ENCODE measurements at places on chromosomes 4 and X.
A peak's percentile ranks its signal among the peaks of the same experiment; 100 is the strongest.

DNA sequence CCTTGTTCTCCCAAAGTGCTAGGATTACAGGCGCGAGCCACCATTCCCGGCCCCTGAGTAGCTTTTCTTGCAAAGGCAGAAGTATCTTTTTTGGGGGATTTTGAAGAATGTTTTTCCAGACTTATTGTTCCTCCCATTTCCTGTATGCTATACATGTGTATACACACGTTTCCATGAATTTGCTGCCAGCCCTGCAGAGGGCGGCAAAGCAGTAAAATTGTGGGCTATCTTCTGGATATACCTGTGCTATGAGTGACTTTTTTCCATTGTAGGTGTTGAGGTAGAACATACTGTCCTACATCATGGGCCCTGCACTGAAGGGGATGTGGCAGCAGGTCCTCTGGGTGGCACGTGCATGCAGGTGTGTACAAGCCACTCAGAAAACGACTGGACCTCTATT lies 16.9 kb upstream of the MED28 start:
- no peak for DNase-seq

DNA sequence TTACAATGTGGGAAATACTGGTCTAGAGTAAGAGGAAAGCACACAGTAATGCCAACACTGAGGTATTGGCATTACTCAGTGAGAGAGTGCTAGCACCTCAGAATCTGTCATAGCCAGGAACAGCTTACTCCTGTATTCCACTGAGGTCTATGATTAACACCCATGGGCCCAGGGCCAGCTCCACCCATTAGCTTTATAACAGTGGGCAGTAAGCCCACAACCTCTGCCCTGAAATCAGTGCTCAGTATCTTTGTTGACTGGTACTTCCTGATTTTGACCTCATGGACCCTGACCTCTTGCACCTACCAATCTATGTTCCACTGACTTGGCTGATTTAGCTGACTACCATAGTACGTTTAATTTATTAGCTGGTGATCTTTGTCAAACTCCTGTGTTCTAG lies 56.1 kb downstream of the LANCL3 start:
- peak; percentile 78 for DNase-seq

GRCh38 chrX:101482296-101482695 lies 3.0 kb upstream of the ARMCX4 start:
- no peak for DNase-seq

DNA sequence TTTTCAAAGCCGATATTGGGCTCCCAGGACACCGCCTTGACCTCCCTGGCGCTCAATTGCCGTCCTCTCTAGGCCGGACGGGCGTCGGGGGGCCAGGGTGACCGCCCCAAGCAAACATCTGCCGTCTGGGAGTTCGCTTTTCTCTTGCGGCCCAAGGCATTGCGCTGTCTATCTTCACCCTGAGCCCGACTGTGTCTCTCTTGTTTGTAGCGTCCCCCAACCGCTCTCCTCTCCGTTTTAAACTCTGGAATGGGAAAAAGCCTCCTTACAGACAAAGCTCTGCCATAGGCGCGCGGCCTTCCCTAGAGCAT lies 551 bp upstream of the ARX start:
- DNase-seq, result no peak

- no peak for DNase-seq
Observed at GRCh38 chr4:21011106-21011505, 310.8 kb downstream of the PACRGL start.

- peak; percentile 27 for DNase-seq
Observed at GRCh38 chrX:57918750-57919436, 8.6 kb upstream of the ZXDA start.

GRCh38 chrX:119816300-119816699 lies 24.9 kb upstream of the RPL39 start:
- DNase-seq, result no peak

DNA sequence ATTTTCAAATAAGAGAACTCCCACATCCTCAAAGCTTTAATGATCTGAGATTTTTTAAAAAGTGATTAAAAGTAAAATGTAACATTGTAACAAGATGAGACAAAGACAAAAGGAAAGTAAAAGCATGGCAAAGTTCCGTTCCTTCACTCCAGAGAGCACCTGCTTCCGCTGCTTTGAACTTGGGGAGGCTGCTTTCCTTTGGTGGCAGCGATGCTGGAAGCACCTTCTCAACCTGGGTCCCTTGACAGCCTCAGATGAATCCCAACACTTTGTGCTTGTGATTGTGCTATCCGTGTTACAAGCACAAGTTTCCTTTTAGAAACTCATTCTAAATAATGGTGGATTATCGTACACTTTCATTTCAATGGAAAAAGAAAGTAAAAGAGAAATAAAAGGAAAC lies 59.7 kb downstream of the HADH start:
- no peak for DNase-seq

- DNase-seq, result no peak
Observed at GRCh38 chr4:186227221-186227620, at the start of gene KLKB1. TSS of gene KLKB1 (plus strand) at chr4:186227507. CDS start at chr4:186228196, 689 bp downstream.

DNA sequence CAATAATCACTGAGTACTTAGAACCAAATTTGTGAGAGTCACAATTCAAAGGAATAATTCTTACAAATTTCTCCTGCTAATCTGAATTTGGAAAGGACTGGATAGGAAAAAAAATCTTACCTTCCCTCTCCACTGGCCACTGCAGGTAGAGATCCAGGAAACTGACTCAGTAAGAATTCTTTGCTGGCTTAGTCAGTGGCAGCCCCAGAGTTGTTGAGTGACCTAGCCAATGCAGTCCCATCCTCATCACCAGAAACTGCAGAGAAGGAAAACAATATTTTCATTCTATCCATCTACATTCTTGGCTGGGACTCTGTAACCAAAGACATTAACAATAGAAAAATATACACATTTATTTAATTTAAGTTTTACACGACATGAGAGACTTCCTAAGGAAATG lies 572.0 kb downstream of the ADGRL3 start:
- no peak for DNase-seq

DNA sequence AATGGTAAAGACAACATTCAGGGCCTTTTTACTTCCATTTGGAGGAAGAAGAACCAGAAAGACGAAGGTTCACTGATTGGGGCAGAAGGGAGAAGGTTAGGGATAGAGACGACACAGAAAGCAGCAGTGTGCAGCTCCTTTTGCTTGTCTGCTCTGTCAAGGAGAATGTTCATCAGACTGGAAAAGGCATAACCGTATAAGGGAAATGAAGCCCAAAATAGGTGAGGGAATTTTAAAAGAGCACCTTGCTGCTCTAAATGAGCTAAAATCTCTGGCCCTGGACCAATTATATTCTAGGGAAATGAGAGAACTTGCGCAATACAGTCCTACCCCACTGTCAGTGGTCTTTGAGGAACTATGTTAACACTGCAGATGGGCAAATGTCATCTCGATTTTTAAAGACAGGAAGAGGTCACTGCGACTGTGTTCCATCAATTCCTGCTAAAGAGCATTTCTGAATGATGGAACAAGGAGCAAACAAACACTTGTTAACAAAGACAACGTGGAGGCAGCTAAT lies 909.8 kb upstream of the FTHL17 start:
- DNase-seq, result no peak

DNA sequence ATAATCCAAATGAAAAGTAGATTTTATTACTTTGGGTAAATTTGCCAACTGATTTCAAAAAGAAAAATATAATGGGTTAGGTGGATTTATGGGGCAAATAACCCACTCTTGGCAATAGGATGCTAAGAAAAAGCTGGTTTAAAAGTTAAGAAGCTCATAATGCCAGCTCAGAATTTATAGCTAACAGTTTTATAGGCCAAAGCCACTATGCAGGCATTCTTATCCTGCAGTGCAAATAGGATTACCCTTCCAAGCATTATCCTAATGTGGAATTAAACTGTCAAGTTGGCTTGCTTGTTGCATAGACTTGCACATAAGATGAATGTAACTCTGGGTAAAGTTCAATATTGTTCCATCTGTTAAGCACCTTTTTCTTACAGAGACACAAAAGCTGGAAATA lies 703.0 kb downstream of the PCDH18 start:
- no peak for DNase-seq

DNA sequence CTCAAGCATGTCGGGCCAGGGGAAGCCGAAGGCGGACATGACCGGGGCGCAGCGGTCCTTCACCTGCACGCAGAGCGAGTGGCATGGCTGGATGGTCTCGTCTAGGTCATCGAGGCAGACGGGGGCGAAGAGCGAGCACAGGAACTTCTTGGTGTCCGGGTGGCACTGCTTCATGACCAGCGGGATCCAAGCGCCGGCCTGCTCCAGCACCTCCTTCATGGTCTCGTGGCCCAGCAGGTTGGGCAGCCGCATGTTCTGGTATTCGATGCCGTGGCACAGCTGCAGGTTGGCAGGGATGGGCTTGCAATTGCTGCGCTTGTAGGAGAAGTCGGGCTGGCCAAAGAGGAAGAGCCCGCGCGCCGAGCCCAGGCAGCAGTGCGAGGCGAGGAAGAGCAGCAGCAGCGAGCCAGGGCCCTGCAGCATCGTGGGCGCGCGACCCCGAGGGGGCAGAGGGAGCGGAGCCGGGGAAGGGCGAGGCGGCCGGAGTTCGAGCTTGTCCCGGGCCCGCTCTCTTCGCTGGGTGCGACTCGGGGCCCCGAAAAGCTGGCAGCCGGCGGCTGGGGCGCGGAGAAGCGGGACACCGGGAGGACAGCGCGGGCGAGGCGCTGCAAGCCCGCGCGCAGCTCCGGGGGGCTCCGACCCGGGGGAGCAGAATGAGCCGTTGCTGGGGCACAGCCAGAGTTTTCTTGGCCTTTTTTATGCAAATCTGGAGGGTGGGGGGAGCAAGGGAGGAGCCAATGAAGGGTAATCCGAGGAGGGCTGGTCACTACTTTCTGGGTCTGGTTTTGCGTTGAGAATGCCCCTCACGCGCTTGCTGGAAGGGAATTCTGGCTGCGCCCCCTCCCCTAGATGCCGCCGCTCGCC lies at the start of gene SFRP2:
TSS of gene SFRP2 (minus strand) at position 671 of the 864 bp plus-strand sequence. CDS start at position 423, 248 bp downstream.
- no peak for DNase-seq

- no peak for DNase-seq
Observed at GRCh38 chr4:142278171-142278570, 567.9 kb downstream of the INPP4B start.

DNA sequence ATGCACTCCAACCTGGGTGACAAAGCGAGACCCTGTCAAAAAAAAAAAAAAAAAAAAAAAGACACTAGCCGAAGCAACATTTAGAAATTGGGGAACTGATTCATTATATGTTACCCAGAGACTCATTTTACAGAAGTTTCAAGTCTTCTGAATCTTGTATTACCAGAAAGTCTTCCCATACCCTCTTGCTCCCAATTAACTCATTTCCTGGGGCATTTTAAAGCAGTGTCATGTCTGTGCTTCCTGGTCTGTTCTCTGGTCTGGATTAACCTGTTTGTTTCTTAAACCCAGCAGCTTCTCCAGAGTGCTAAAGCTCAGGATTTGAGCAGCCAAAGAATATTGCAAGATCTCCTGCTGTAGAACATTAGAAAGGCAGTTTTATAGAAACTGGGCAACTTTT lies 43.7 kb downstream of the FRMPD3 start:
- no peak for DNase-seq

DNA sequence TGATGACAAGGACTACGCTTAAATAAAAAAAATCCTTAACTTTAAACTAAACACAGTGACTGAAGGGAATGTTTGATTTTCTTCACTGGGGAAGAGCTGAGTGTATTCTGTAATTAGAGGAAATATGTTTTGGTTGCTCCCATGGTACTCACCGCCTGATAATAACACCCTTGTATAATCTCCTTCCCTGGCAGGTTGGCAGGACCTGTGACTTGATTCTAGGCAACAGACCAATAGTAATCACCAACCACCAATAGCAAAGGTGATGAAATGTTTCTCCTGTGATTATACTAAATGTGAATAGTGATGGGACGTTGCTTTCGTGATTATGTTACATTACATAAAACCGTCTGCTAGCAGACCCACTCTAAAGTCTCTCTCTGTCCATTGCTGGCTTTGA lies 536.8 kb upstream of the CPEB2 start:
- no peak for DNase-seq

DNA sequence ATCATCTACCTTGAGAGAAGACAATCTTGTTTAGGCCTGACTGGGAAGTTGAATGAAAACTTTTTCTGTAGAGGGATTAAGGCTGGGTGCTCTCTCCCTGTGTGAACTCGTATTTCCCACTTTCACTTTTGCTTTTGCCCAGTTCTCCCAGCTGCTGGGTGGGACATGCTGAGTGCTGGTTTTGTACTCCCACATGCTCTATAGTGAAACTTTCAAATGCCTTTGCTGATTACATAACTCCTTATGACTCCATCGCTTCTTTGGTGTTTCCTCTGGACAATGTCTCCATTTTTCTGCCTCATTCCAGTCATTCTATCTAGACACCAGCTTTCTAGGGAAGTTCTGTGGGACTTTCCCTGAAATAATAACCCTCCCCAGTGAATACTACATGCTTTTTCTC lies 100.5 kb downstream of the CLNK start:
- DNase-seq, result peak; percentile 28

DNA sequence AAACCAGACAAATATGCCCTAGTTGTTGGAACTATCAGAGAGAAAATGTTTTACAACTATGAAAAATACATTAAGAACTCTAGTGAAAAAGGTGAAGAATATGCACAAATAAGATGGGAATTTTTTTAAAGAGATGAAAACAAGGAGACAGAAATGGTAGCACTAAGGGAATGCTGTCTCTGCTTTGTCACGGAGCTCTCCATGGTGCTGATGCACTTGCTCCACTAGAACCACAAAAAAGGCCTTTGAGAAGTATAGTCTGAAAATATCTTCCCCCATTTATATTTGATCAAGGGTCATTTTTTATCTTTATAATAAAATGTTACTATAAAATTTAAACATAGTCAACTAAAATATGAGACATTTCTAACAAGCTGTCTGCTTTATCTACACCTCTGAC lies 1655.5 kb upstream of the AGA start:
- no peak for DNase-seq

DNA sequence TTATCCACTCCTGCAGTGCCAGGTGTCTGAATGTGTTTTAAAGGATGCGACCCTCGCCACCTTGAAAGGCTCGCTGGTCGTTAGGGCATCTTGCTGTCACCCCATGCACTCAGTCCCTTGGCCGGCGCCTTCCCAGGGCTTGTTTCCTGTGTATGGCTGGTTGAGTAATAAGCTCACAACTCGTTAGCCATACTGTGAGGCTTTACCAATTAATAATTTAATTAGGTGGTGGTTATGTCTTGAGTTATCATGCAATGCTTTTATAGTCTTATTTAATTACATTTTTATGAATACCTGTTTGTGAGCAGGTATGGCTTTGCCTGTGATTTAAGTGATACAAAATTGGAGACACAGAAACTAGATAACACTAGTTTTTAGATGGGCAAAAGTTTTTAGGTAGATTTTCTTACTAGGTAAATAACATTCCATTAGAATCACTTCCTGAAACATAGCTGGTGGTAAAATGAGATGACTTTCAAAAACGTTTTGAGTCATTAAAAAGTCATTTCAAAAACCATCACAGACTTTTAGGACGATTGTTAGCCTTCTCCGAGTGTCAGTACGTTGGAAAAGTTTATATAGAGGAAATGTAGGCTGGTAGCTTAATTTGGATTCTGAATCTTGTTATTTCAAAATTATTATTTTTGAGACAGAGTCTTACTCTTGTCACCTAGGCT lies 18.2 kb downstream of the PTTG2 start:
- DNase-seq, result peak; percentile 54

- no peak for DNase-seq
Observed at GRCh38 chr4:78567500-78568060, 16.0 kb downstream of the ANXA3 start.

- DNase-seq, result no peak
Observed at GRCh38 chrX:40485102-40485826, 95.5 kb upstream of the ATP6AP2 start.
